ENCODE measurements at places on chromosomes 13 and 19.

DNA sequence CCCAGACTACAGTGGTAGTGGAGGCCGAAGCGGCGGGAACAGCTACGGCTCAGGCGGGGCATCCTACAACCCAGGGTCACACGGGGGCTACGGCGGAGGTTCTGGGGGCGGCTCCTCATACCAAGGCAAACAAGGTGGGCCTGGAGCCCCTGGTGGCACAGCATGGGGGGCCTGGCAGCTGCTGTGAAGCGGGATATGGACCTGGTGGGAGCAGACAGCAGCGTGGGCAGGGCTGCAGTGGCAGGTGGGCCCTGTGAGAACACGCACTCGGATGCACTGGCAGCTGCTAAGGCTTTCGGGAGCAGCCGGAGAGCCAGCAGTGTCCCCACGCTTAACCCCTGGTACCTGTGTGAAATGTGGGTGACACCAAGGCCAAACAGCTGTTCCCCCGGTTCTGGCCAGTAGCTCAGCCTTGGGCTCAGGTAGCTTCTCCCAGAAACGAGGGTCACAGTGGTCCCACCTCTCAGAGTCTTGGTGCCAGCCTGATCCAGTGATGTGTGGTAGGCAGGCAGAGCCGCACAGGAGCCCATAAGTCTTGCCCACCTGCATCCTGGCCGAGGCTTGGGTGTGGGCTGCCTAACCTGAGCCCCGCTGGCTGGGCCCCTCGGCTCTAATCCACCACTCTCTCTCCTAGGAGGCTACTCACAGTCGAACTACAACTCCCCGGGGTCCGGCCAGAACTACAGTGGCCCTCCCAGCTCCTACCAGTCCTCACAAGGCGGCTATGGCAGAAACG lies 12.5 kb upstream of the QTRT1 start:
- DNase-seq: no peak

DNA sequence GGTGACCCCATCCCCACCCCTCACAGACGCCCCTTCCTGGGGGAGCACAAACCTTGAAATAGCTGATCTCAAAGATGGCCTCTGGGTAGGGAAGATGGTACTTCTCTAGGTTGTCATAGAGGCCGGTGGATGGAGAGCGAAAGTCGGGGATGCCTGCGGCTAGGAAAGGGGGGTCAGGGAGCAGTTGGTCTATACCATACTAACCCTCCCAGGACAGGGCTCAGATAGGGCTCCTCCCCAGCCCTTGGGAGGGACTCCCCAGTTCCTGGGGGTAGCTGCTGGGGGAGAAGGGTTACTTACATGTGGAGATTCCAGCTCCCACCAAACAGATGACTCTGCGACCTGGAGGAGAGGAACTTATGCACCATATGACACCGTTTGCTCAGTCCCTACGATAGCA lies 9.6 kb downstream of the SIRT2 start:
- DNase-seq: no peak

GRCh38 chr19:51800473-51801244 lies 5.7 kb downstream of the FPR3 start:
- DNase-seq: peak; percentile 74

GRCh38 chr19:41223431-41224234 lies 4.6 kb downstream of the AXL start:
- DNase-seq: no peak

DNA sequence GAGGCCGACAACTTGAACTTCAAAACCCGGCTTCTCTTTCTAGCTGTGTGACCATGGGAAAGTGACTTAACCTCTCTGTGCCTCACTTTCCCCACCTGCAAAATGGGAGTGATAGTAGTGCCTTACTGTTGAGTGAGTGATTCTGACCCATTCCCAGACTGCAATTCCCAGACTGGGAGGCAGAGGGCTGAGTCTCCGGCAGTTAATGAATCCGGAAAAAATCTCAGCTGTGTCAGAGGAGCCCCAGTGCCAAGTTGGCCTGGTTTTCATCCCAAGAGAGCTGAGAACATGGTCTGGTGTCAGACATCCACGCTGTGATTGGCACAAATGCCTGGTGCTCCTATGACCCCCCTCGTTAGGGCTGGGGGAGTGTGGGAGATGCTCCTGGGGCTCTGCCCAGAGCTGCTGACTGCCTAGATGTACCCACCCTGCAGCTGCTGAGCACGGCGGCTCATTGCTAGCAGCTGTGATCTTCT lies 50.0 kb downstream of the PIN1 start:
- DNase-seq: peak; percentile 43

DNA sequence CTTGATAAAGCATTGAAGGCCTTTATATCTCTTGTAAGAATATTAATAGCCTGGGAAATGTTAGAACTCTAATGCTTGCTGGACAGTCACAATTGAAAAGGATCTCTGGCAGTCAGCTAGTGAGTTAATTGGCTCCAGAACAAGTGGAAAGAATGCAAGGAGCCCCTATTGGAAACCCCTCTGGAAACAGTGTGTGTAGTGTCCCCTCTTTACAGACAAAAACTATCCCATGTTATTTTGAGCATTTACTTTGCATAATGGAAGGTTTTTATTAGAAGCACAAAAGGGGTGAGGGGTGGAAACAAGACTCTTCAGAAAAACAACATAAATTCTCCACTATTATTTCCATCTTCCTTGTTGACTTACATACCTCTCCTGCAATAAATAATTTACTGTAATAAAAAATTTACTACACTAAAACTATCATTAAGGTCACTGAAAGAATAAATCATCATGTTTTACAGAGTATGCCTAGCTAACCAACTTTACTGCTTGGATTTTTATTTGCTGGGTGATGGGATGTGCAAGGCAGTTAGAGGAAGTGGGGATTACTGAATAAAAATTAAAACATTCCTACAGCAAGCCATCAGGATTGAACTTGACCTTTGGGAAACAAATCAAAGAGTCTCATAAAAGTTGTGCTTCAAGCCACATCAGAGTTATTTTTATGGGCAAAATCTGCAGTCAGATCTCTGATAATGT lies 610.4 kb downstream of the TBC1D4 start:
- no peak for DNase-seq

DNA sequence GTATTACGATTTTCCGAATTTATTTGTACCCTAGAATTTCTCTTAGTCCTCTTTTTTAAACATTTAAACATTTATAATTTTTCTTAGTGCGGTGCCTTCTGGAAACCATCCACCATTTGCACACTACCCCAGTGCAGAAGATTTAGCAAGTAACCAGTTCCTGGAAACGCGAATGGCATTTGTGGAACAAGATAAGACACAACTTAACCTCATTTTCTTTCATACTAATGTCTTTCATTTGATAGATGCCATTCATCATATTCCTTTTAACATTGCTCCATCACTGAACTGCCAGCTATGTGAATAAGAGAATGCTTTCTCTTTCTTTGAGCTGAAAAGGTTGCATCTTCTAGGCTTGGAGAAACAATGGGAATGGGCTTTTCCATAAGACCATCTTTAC lies 6.8 kb downstream of the FRY start:
- DNase-seq: no peak

GRCh38 chr13:27211271-27211670 lies 39.7 kb upstream of the USP12 start:
- DNase-seq: no peak

DNA sequence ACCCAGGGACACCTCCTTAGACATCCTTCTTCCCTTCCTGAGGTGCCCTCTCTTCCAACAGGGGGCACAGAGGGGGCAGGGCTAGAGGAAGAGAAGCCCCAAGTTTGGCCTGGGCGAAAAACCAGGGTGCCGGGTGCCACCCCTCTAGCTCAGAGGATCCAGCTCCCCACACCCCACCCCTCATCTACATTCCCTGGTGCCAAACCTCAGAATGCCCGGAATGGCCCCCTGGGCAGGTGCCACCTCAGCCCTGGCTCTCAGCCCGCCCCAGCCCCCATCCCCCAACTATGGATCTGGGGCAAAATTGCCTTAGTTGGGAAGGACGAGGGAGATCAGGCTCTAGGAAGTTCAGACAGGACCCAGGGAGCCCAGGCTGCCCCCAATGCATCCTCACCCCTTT lies 2.0 kb downstream of the CNN1 start:
- DNase-seq: no peak

GRCh38 chr19:15072930-15073647 lies 8.9 kb upstream of the OR1I1 start:
- no peak for DNase-seq

- DNase-seq: no peak
Measured at GRCh38 chr19:21638776-21639175, 128.6 kb downstream of the ZNF100 start.

- no peak for DNase-seq
Measured at GRCh38 chr13:85541476-85541875, 257.7 kb downstream of the SLITRK6 start.

DNA sequence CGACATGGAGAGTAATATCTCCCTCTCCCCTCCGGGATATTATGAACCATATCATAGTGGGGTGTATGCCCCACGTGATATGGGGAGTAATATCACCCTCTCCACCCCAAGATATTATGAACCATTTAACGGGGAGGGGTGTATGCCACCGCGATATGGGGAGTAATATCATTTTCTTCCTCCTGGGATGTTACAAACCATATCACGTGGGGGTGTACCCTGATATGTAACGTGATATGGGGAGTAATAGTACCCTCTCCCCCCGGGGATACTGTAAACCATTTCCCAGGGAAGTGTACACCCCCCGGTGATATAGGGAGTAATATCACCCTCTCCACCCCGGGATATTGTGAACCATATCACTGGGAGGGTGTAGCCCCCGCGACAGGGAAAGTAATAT lies 62.1 kb downstream of the ERICH4 start:
- no peak for DNase-seq

DNA sequence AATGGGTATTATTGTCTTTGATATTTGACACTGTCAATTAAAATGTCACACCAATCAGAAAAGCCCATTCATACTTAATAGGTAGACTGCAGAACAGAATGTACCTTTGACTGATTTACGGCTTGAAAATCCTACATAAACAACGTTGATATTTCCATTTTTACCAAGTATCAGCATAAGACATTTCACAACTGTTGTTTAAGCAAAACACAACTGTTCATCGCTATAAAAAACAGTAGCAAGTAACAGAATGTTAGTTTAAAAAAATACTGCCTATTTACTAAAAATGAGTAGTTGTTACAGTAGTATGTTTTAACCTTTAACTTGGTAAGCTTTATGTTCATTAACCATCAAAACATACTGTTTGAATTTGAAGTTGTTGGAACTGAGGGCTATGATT lies 1096.6 kb downstream of the PCDH17 start:
- DNase-seq: no peak
